ENCODE measurements at places on chromosomes 7 and 10. TPM values are rescaled to one million over a fixed set of nuclear protein-coding genes. Genes with fewer than 3 reads are reported as not detected.

GIMAP5 gene
- 20.1 TPM for total RNA-seq

ARHGAP21 gene
- total RNA-seq, result 159 TPM

C10orf90 gene
- 3.4 TPM for total RNA-seq

SCRN1 gene
- 144 TPM for total RNA-seq

NAT16 gene
- total RNA-seq, result 0.40 TPM

OGA gene
- 267 TPM for total RNA-seq

GPRIN2 gene
- total RNA-seq, result 4.9 TPM

TMEM270 gene
- total RNA-seq, result not detected

SPDYE18 gene
- 1.4 TPM for total RNA-seq

ADCY1 gene
- total RNA-seq, result 66.4 TPM

ANXA8 gene
- 0.20 TPM for total RNA-seq

LBX1 gene
- total RNA-seq, result 1.9 TPM

HMX2 gene
- not detected for total RNA-seq

RARRES2 gene
- total RNA-seq, result 234 TPM

C10orf120 gene
- total RNA-seq, result not detected

TDRD1 gene
- 1.1 TPM for total RNA-seq

GHRHR gene
- total RNA-seq, result 4.4 TPM

STMP1 gene
- total RNA-seq, result 29.0 TPM

PNLIPRP1 gene
- total RNA-seq, result not detected

GIMAP7 gene
- total RNA-seq, result 3.3 TPM

HDAC9 gene
- total RNA-seq, result 58.5 TPM

STK32C gene
- total RNA-seq, result 14.5 TPM

NXPH1 gene
- 60.7 TPM for total RNA-seq

TRIM8 gene
- total RNA-seq, result 42.2 TPM

POLL gene
- 14.7 TPM for total RNA-seq

All from spinal cord (tissue), 10 donors.